GF-D8 (cell line): ENCODE measurements at places on chromosomes 12 and 14.

- DNase-seq = no peak
Measured at GRCh38 chr14:100548939-100549338, 38.3 kb downstream of the BEGAIN start.

GRCh38 chr12:127629066-127629820 lies 637.7 kb upstream of the TMEM132C start:
- no peak for DNase-seq

DNA sequence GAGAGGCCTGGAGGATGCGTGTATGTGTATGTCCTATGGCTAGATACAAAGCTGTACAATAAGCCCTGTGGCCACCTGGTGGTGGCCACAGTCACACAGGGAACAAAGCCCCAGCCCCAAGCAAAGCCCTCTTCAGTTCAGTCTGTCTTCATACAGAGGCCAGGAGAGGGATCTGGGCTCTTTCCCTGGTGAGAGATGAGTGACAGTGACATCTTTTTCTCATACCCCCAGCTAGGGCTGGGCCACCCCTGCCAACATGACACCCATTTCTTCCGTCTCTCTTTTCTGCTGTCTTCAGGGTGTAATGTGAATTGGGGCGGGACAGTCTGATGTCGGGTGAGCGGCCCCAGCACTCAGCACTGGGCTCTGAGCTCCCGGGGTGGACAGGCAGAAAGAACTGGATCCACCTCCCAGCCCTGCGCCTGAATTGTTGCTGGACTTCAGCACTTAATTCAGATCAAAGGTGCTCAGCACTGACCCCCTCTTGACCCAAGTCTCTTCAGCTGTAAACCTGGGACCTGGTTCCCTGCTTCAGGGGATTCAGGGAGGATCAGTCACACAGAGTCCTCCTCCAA lies 59.8 kb downstream of the SERPINA3 start:
- DNase-seq = no peak

DNA sequence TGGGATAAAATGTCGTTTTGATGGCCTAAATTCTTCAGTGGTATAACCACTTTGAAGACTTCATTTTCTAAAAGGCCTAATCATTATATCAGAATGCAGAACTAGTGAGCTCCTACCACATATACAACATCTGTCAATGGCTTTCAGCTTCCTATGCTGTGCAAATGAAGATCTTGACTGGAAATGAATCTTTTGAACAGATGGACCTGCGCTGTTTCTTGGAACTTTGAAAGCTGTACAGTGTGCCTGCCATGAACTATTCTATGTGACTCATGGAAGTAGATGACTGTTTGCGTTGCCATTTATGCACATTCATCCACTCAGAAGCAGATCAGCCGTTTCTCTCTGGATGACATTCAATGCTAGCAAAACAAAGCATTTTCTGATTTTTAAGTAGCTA lies 542.2 kb upstream of the USP15 start:
- no peak for DNase-seq

GRCh38 chr14:53526200-53526599 lies 373.1 kb upstream of the DDHD1 start:
- no peak for DNase-seq

GRCh38 chr14:49497267-49497666 lies 88.9 kb downstream of the RPS29 start:
- DNase-seq = no peak

GRCh38 chr14:69845787-69846186 lies 33.4 kb upstream of the SMOC1 start:
- DNase-seq = no peak

DNA sequence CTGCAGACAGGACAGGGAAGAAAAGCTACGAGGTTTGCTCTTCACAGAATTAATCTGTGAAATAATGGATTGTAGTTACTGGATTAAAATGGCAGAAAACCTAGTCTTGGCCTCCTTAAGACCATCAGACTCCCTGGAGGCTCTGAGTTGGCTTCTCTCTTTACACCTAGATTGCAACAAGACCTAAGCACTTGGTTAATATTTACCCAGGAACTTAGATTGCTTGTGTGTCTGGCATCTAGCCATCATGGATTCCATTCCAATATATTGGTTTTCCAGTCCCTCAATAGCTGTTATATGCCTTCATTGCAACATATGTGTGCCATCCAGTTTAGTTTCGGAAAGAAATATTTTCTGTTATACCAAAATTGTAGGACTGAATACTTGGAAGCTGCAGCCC lies 1.9 kb upstream of the GTF2A1 start:
- DNase-seq = no peak

- no peak for DNase-seq
Measured at GRCh38 chr12:62714181-62714773, 220.7 kb downstream of the PPM1H start.

DNA sequence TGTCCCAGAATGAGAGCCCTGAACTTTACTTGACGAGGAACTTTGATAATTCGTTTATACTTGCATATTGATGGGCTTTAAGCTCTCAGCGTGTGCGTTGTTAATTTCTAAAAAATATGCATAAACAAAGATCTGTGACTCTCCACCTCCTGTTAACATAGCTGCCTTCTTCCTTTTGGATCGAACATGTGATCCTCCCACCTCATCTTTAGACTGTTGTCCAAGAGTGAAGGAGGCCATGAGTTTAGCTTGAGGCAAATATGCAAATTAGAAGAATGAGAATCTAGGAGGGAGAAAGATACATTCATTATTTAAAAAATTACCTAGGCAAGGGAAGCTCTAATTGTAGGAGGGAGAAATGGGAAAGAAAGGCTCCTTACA lies 617 bp downstream of the TTC8 start:
- DNase-seq = no peak

- no peak for DNase-seq
Measured at GRCh38 chr12:100826323-100826722, 31.7 kb downstream of the ANO4 start.

GRCh38 chr12:75852143-75852542 lies 179.4 kb downstream of the PHLDA1 start:
- no peak for DNase-seq

GRCh38 chr12:95117178-95117599 lies 43.8 kb upstream of the NR2C1 start:
- peak; percentile 34 for DNase-seq

GRCh38 chr12:75938189-75938588 lies 93.4 kb downstream of the PHLDA1 start:
- no peak for DNase-seq

DNA sequence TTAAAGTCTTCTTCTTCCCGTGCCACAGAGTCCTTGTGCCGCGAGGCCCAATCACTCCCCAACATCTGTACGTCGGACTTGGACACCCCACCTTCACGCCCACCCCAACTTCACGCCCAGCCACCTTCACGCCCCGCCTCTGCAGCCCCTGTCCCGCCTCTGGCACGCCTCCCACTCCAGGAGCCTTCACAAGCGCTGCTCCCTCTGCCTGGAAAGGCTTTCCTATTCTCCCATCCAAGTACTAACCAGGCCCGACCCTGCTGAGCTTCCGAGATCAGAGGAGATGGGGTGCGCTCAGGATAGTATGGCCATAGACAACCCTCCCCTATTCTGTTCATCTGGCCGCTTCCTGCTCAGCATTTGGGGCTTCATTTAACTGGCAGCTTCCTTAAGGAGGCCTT lies 17.3 kb upstream of the EIF5 start:
- no peak for DNase-seq

- no peak for DNase-seq
Measured at GRCh38 chr12:129877411-129877810, 26.4 kb downstream of the TMEM132D start.

GRCh38 chr12:90017316-90017715 lies 308.7 kb upstream of the ATP2B1 start:
- no peak for DNase-seq

- DNase-seq = no peak
Measured at GRCh38 chr12:66915306-66915904, 236.5 kb upstream of the GRIP1 start.

GRCh38 chr12:45575417-45575816 lies 154.1 kb upstream of the ARID2 start:
- DNase-seq = peak; percentile 4

- DNase-seq = no peak
Measured at GRCh38 chr12:6948873-6949594, 2.1 kb upstream of the PTPN6 start.

- no peak for DNase-seq
Measured at GRCh38 chr14:105503935-105504692, 13.1 kb downstream of the TEDC1 start.

- no peak for DNase-seq
Measured at GRCh38 chr14:22225516-22226140, 363.4 kb downstream of the DAD1 start.

- no peak for DNase-seq
Measured at GRCh38 chr14:30142216-30142615, 214.6 kb upstream of the PRKD1 start.

DNA sequence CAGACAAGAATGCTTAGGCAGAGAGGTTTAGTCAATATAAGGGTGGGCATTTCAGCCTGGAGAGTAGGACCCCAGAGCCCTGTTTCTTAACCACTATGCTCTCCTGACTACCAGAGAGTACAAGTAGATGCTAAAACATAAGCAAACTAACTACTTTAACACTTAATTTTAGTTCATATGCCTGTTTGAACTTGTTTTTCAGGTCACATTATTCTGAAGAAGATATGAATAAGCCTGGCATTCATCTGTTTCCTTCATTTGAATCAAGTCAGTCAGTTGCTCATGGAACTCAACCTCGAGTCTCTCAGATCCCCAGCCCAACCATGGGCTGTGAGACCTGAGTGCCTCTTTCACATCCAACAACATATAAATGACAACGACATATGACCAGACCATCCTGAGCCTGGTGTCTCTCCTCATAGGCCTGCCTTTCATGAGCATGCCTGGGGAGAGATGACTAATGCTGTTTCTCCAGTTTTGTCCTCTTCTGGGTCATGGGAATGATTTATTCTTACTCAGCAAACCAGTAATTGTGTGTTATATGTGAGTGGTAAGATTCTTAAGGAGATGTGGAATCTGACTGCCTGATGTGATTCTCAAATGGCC lies 251.1 kb upstream of the BTG1 start:
- no peak for DNase-seq

- DNase-seq = no peak
Measured at GRCh38 chr14:83282706-83283105, 1749.1 kb upstream of the SEL1L start.

DNA sequence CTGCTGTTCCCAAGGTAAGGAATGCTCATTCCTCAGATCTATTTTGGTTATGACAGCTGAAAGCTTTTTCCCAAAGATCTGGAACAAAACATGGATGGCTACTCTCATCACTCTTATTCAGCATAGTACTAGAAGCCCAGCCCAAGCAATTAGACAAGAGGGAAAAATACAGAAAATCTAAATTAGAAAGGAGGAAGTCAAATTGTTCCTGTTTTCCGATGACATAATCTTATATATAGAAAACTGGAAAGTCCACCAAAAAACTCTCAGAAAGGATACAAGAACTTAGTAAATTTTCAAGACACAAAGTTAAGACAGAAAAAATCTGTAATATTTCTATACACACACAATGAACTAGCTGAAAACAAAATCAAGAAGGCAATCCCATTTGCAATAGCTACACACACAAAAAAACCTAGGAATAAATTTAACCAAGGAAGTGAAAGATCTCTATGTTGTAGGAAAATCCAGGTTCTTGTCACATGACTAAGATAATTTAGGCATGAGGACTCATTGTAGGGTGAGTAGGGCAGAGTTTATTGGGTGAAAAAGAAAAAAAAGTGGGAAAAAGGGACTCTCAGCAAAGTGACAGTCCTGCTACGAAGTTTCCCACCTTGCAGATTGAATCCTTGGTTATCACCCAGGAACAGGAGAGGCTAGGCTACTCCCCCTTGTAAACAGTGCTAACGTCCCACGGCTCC lies 28.6 kb upstream of the KLRB1 start:
- DNase-seq = no peak

- DNase-seq = no peak
Measured at GRCh38 chr12:114012744-114013431, 46.8 kb upstream of the RBM19 start.

DNA sequence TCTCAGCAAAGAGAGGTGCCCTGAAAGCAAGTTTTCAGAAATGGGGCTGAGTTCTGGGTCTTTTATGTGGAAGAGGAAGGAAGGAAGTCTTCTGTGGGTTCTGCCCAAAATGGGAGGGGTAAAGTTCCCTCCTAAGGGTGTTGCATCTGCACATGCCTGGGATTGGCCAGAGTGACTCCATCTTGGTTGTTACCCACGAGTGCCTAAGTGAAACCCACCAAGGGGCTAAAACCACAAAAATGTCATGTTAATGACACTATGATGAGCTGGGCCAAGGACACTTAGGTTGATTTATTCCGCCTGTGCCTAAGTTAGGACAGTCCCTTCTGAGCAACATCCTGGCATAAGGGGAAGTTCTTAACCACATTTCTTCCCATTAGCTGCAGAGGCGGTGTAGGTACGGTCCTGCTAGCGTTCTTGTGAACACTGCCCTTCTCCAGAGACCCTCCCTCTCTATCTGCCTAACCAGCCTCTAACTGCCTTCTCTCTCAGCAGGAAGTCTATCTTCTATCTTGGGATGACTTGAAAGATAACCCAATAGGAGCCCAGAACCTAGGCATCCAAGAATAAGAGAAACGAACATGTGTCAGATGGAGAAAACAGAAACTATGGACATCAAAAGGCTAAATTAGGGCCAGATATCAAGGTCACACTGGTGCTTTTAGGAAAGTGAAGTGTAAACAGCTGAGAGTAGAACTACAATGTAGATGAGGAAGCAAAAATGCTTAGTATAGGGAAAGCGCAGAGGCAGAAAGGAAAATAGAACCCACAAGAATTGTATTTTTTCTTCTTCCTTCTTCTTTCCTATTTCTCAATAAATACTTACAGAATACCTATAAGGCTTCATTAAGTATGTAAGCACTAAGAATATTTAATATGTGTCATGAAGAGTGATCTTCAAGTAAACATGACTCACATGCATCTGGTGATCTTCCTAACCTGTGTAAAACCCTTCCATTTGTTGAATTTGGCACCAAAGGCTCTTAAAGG lies 104.2 kb upstream of the AMN1 start:
- peak; percentile 96 for DNase-seq

- no peak for DNase-seq
Measured at GRCh38 chr12:79439175-79439825, 251.5 kb downstream of the PAWR start.

DNA sequence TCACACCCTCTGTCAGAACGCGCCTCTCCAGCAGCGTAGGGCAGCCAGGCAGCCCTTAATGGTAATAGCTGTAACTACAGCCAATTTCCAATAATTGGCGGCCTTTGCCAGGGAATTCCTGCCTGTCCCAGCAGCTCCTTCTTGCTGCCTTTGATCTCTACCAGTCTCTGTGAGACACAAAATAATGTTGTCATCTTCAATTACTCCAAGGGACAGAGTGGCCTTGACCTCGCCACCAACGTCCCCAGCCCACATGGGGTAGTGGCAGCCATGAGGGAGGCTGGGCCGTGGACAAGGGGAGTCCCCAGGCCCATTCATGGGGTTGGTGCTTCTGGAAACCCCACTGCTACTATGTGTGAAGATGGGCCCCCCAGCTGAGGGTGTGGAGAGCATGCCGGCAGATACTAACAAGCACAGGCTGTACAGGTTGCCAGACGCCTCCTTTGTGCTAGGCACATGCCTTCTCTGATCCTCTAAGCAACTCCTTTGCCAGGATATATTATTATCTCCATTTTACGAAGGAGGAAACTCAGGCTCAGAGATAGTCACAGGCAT lies 17.4 kb upstream of the CLMN start:
- no peak for DNase-seq

- DNase-seq = no peak
Measured at GRCh38 chr12:3885277-3886094, 12.3 kb upstream of the PARP11 start.
